ENCODE measurements at places on chromosomes 3 and 15. TPM values are rescaled to one million over a fixed set of nuclear protein-coding genes. Genes with fewer than 3 reads are reported as not detected.

GRCh38 chr3:127228866-127229265 is 35.9 kb downstream of the PRR23E start:
- DNase-seq = no peak

GRCh38 chr15:81301815-81302399 is 22.0 kb downstream of the STARD5 start:
- no peak for DNase-seq

MRPS25 gene
- total RNA-seq = 82.7 TPM

- DNase-seq = peak; percentile 50
Measured at GRCh38 chr3:42906070-42906847, at the start of gene ZNF662. ZNF662 (plus strand) TSS chr3:42906142; CDS start chr3:42908115, 1,973 bp downstream.

GRCh38 chr15:79673416-79674123 is 223.2 kb downstream of the MTHFS start:
- no peak for DNase-seq

SLC27A2 gene
- 37.2 TPM for total RNA-seq

GRCh38 chr15:48722764-48723661 is 77.5 kb upstream of the FBN1 start:
- no peak for DNase-seq

DNA sequence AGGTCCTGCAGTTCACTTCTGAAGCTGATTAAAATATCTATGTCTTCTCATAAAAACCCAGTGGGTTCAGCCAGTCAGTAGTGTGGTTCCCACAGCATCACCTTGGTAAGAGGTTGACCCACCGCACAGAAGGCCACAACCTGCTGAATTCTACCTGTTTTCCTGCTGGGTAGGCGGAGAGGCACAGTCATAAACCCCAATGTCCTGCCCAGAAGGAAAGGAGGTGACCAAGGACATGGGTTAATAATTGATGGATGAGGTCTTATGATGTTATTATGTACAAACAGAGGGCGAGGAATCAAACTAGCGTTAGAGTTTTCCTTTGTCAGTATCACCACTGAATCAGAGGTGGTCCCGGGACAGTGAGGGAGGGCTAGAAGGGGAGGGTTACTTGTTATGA is 27.8 kb downstream of the CA12 start:
- peak; percentile 35 for DNase-seq

- DNase-seq = no peak
Measured at GRCh38 chr15:45873781-45874180, 239.0 kb downstream of the SQOR start.

DNA sequence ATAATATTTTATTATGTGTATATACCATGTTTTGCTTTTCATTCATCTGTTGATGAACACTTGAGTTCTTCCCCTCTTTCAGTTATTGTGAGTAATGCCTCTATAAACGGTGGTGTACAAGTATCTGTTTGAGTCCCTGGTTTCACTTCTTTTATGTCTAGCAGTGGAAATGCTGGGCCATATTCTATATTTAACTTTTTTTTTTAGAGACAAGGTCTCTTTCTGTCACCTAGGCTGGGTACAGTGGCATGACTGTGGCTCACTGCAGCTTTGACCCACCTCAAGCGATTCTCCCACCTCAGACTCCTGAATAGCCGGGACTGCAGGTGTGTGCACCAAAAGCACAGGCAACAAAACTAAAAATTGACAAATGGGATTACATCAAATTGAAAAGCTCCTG is 19.9 kb downstream of the GOLM2 start:
- no peak for DNase-seq

GRCh38 chr3:114389156-114389555 is 95.3 kb downstream of the TIGIT start:
- no peak for DNase-seq

- DNase-seq = no peak
Measured at GRCh38 chr3:184806567-184807271, 5.2 kb upstream of the VPS8 start.

GRCh38 chr3:182739619-182740018 is 53.7 kb upstream of the ATP11B start:
- no peak for DNase-seq

DNA sequence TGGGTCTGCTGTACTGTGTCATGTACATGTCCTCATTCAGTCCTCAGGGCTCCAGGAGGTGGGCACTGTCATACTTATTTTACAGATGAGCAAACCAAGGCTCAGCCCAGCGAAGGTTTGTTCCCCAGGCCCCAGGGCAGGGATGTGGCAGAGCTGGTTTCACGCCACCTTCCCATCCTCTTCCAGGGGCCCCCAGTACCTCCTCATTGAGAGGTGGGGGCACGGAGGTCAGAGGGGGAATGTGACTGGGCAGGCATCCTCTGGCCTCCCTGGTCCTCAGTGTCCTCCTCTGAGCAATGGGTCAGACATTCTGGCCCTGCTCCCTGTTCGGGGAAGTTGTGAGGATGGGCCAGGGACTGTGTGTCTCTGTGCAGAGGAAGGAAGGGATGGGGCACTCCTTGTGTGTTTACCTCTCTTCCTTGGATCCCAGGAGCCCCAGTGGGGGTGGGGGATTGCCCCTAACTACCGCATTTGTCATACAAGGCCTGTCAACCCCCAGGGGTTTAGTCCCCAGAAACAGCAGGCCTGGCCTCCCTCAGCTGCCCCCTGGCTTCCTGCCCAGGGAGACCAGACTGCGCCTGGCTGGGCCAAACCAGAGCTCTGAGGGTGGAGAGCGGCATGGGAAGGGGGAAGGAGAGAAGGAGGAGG is 65.9 kb upstream of the LCTL start:
- DNase-seq = no peak

PIAS1 gene
- total RNA-seq = 33.9 TPM
